ENCODE measurements at places on chromosomes 3 and 15.

GRCh38 chr3:50356553-50356952 lies 2.8 kb downstream of the TMEM115 start:
- DNase-seq: no peak

- DNase-seq: no peak
Observed at GRCh38 chr3:60126511-60127304, 1076.9 kb upstream of the CFAP20DC start.

DNA sequence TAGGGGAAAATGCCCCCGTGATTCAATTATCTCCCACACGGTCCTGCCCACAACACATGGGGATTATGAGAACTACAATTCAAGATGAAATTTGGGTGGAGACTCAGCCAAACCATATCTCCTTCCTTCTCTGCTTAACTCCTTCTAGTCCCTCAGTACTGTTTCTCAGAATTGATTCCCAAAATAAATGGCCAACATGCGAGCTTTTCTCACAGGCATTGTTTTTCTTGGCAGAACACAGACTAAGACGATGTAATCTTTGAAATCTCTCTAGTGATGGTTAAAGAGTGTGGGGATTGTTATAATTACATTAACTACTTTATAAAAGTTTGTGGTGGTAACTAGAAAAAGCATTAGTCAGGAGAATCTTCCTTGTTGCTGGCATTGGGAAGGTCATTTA lies 366.5 kb downstream of the LPP start:
- DNase-seq: no peak

DNA sequence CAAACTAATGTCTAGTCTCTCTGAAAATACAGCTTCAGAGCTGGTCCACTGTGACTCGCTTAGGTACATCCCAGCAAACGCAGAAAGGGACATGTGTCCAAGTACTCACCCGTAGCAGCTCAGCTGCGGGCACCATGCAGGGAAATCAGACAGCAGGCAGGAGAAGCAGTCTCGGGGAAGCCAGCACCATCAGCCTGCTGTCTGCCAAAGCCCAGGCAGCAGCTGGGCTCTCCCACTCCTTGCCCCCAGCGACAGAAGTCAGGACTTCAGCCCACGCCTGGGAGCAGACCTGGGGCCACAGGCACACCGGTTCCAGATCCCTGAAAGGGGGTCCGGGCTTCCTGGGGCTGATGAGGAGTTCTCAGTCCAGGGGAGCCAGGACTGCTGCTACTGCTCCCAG lies 34.9 kb downstream of the SEMA5B start:
- no peak for DNase-seq

DNA sequence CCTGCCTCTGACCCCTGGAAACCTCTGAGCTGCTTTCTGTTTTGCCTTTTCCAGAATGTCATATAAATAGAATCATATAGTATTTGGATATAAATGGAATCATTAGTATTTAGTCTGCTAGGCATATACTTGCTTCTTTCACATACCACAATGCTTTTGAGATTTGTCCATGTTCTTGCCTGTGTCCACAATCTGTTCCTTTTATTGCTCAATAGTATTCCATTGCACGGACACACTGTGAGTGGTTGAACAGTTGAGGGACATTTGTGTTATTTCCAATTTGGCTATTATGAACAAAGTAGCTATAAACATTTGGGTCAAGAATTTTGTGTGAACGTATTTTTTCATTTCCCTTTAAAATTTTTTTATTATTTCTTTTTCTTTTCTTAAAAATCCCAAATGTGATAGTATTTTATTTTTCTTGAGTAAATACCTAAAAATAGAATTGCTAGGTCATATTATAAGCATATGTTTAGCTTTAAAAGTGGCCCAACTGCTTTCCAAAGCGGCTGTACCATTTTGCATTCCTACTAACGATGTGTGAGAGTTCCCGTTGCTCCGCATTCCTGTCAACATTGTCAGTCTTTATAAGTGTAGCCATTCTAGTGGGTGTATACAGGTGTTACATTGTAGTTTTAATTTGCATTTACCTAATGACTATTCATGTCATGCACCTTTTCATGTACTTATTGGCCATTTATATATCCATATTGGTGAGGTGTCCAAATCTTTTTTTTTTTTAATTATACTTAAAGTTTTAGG lies 26.5 kb downstream of the WDR53 start:
- no peak for DNase-seq

DNA sequence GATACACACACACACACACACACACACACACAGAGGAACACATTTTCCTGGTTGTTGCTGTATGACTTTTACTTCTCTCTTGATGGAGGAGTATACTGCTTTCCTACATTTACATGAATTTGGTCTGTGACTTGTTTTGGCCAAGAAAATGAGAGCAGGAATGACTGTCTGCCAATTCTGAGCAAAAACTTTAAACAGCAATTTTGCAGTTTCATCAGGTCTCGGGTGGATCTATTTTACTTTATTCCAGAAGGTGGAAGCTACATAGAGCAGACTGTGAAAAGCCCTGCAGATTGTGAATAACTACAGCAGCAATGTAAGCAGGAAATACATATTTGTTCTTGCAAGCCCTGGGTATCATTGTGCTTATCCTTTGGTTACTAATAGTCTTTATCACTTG lies 1350.0 kb upstream of the EPHA6 start:
- DNase-seq: no peak

DNA sequence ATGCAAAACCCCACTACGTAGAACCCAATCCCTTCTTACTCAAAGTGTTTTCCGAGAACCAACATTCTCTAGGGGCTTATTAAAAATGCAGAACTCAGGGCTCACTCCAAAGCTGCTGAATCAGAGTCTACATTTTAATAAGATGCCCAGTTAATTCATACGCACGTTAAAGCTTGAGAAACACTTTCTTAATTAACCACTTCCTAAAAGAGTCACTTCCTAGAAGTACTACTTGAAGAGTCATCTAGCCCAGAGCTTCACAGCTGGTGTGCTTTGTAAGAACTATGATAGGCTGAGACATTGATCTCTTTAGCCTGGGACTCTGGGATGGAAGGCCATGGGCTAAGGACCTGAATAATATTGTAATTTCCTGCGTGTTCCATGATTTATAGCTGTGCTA lies 9.0 kb downstream of the COL6A5 start:
- no peak for DNase-seq
